Stimulated activated naive CD4-positive, alpha-beta T cell (primary cell): ENCODE measurements at places on chromosomes 11 and 22.

- DNase-seq: no peak
Measured at GRCh38 chr11:35126000-35126878, 12.7 kb upstream of the CD44 start.

DNA sequence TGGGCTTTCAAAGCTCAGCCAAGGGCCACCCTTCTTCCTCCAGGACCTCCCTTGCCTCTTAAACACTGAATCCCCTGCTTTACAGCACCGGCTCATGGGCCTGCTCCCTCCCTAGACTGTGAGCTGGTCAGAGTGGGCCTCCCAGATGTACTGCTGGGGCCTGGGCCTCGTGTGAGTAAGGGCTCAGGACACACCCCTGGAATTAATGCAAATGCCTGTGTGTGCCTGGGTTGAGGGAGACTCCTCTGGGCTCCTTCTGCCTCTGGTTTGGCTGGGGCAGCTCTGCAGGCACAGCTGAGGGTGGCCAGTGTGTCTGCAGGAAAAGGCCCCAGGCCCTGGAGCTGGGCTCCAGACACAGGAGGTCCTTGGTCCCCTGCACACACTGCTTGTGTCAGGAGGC is 24.2 kb downstream of the ALX4 start:
- DNase-seq: no peak

DNA sequence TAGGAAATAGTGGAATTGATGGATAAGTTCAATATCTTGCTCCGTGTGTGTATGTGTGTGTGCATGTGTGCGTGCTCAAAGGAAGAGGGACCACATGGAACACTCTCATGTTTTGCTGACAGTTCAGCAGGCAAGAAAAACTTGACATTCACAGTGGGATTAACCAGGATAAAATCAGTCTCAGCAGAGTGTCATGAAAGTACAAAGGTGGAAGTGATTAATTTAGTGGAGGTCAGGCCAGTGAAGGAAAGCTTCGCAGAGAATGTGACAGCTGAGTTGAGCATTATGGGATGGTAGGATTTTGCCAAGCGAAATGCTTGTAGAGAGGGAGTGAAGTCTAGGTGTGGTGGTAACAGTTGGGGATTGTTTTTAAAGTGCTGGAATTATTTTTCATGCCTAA is 15.7 kb upstream of the FBXO3 start:
- no peak for DNase-seq

DNA sequence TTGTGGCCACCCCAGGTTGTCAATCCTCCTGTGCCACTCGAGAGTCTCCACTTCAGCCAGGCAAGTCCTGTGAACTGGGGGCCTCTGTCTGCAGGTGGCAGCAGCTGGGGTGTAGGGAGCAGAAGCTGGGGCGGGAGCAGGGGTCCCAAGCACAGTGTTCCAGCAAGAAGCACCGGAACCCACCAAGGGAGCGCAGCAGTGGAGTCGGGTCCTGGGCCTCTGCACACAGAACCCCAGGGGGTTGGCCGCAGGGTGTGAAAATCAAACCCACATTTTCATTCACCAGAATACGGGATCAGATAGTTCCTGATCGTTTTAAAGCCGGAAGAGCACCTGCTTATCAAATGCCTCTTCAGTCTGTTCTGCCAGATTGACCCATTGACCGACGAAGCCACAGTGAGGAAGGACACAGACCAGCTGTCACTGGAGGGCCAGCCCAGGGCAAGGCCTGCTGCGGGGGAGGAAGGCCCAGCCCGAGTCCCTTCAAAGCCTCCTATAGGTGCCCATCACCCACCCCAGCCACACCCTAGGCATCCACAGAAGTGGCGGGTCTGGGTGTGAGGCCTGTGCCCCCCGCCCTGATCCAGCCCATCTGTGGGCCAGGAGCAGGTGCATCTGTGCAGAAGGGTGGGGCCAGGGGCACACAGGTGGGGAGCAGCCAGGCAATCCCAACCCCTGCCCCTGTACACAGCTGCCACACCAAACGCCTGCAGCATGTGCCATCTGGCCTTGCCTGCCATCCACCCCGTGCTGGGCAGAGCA is 34.1 kb downstream of the RSPH14 start:
- no peak for DNase-seq

- no peak for DNase-seq
Measured at GRCh38 chr11:75154646-75155569, 4.0 kb downstream of the SLCO2B1 start.

- no peak for DNase-seq
Measured at GRCh38 chr22:41482319-41482935, 13.5 kb downstream of the ACO2 start.

DNA sequence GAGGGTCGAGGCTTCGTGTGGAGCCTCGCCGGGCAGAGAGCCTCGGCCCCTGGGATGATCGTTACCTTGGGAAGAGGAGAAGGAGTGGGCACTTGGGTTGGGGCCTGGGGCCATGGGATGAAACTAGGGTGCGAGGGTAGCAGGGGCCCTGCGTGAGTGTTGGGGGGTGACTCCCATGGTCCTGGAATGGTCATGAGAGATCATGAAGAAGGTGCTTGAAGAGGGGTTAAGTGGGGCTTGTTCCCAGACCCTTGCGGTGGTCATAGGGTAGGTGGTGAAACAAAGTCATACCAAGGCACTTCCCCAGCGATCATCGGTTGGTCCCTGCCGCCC is 284 bp downstream of the CCS start:
- no peak for DNase-seq

DNA sequence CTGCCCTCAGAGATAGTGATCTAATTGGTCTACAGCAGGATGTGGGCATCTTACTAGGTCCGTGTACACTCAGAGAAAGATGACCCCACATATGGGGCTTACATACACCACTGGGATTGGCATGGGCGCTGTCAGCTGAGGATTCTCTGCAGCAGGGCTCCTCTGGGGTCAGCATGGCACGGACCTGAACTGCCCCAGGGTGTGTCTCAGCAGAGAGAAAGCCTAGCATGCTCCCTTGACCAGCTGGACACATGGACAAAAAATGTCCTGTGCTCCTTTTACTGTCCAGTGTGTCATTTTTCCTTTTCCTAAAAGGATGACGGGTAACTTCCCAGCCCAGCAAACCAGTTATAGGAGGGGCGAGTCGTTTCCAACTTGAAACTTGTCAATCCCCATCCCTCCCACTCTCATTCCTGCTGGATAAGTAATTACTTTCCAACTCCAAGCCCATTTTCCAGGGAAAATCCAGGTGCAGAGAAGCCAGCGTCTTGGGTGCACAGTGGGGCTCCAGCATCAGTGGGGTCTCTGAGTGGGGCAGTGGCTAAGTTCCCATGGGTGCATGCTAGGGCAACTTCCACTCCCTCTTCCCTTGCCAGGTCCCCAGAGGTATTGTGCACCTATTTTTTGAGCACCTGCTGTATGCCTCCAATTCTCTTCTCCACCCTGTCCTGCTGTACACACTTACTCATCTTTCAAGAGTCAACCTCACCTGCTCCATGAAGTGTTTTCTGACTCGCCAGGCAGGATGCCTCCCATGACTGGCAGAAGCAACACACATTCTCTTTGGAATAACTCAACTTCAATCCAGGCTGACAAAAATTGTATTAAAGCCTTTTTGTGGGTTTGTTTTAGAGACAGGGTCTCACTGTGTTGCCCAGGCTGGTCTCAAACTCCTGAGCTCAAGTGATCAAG is 5.0 kb downstream of the VSTM5 start:
- no peak for DNase-seq

DNA sequence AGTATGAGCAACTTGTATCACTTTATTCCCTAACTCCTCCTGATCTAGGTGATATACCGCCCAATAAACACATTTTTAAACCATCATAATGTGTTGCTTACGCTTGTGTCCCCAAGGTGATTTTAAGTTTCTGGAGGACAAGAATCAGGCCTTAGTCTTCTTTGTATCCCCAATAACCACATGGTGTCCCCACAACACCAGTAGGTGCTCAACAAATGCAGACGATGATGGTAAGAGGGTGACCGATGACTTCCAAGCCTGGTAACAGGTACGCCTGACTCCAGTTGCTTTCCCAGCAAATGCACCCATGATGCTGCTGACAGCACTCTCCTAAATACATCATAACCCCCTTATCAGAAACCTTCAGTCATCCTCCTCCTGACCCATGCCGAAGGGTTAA is 64.2 kb downstream of the EFCAB6 start:
- DNase-seq: no peak

DNA sequence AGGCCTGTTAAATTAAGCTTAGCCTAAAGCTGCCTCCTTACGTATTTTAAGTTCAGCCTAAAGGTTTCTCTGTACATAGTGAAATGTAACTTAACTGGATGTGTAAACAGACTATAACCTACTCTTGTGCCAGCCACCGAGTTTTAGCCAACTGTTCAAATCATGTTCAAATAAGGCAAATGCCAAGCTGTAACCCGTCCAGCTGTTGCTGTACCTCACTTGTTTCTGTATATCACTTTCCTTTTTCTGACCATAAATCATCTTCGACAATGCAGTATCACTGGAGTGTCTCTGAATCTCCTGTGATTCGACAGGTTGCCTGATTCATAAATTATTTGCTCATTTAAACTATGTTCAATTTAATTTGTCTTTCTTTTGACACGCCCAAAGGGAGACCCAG is 4.0 kb upstream of the PLAAT5 start:
- DNase-seq: no peak

- no peak for DNase-seq
Measured at GRCh38 chr11:7467652-7468051, 17.7 kb upstream of the OLFML1 start.

DNA sequence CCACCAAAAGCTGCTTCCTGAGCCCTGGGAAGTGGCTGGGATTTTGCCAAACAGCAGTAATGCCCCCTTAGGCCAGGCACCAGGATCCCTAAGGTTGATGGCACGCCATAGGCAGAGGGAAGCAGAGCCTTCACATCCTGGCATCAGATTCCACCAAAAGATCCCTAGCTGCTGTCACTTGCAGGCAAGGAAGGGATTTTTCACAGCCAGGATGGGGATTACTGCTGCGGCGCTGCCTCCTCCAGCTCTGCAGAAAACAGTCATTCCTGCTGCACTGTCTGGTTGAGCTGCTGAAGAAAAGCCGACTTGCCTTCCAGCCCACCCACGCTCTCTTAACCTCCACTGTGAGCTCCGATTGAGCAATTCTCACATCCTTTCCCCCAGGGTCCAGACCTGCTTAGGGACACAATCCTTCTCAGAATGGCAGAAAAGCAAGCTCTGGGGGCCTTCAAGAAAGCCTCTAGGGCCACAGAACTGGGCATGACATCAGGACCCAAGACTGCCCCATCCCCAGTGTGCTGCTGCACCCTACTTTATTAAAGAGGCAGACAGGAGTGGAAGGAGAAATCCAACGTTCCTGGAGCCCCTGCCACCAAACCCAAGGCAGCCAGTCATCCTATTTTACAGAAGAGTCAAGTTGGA is 19.9 kb downstream of the SYN3 start:
- DNase-seq: no peak

GRCh38 chr22:38051900-38052862 is 5.0 kb upstream of the PICK1 start:
- DNase-seq: peak; percentile 66

GRCh38 chr22:38706101-38706900 is 557 bp downstream of the GTPBP1 start:
- peak; percentile 47 for DNase-seq

- DNase-seq: no peak
Measured at GRCh38 chr11:69874984-69875624, 55.9 kb upstream of the FGF3 start.

- no peak for DNase-seq
Measured at GRCh38 chr11:33063326-33063881, 24.0 kb downstream of the TCP11L1 start.

DNA sequence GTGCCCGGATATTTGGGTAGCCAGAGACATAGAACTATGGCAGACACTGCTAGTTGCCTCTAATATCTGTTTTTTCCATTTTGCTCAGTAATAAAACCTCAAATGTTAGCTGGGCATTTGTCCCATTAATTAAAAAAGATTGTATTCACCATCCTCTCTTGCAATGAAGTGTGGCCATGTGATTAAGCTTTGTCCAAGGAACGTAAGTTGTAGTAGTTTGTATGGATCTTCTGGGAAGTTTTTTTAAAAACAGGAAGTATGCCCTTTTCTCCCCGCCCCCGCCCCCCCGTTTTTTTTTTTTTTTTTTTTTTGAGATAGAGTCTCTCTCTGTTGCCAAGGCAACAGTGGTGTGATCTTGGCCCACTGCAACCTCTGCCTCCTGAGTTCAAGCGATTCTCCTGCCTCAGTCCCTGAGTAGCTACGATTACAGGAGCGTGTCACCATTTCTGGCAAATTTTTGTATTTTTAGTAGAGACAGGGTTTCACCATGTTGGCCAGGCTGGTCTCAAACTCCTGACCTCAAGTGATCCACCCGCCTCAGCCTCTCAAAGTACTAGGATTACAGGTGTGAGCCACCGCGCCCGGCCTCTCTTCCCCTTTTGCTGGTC is 1.7 kb upstream of the TMEM135 start:
- no peak for DNase-seq

DNA sequence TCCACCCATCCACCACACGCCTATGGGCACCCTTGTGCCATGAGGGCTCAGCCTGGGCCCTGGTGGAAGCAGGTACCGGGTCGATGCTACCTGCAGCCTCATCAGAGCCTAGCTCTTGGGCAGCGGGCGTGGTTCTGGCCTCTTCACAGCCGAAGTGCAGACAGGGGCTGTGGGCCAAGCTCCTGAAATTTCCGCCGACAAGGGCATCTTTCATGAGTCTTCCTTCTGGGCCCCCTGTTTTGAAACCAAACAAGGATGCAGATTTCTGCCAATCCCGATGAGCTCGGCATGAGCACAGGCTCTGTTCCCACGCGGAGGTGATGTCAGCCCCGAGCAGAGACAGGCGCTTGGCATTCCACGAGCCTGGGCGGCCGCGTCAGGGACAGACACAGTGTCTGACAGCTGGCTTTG is 22.6 kb upstream of the MGAT3 start:
- DNase-seq: no peak

DNA sequence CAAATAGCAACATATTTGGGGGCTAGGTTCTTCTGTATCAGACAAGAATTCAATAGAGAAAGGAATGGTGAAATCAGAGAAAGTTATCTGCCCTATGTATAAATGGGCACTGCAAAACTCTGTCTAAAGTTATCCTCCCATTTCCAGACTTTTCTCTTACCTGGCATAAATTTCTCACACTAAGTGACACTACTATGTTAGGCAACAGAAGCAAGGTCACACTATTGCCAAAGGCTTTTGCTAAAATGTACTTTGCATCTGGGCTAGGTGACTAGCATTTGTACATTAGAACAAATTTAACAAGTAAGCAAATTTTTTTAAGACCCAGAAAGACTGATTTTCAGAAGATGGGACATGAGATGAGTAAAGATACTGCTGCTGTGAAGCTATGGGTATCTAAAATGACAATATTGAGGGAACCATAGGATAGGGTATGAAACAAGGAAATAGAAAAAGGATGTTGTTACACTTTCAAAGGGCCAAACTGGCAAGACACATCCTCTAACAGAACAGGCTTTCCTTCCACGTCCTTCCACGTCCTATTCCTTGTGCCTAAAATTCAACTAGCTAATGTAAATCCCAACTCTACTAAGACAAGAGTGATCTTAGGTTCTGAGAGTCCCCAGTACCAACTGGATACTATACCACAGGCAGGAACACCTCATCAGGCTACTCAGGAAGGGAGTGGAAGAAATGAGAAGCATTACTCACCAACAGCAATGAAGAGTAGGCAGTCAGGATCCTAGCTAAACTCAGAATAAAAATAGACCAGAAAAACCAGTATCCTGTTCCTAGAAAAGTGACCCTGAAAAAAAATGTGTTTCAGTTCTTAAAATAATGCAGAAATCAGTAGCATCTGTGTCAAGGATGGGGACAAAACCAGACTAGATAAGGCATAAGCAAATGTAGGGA is 22.6 kb downstream of the GDPD4 start:
- no peak for DNase-seq
